ENCODE measurements at places on chromosomes 7 and 10.
A peak's percentile ranks its signal among the peaks of the same experiment; 100 is the strongest.

DNA sequence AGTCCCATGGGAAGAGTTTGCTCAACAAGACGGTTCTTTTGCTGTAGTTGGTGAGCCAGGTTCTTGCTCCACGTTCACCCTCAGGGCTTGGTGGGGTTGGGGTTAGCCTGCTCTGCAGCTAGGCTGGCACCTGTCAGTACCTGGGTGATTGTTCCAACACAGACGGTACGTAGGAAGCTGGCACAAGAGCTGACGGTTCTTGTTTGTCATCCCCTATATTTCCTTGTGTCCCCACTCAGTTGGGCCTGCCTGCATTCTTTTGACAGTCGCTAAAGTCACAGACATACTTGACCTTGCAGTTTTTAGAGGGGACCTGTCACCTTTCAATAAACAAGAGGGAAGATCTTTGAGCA is 40.2 kb upstream of the SYPL1 start:
- DNase-seq, result no peak

DNA sequence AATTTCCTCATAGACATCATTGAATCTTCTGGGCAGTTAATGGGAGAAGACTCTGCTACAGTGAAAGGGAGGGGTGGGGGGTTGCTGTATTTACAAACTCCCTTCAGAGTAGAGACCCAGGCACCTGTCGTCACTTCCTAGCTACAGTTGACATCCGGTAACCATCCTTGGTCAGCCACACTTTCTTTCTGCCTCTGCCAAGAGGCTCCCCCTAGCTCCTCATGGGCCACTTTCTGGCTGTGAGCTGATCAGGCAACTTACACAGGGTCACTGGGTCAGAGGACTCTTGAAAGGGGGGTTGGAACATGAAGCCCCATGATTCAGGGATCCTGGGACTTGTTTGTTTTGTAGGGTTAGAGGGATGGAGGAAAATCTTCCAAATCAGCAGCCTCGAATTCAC is 1.2 kb downstream of the TECPR1 start:
- DNase-seq, result peak; percentile 13

- DNase-seq, result no peak
Observed at GRCh38 chr7:132655131-132655727, 79.0 kb upstream of the PLXNA4 start.

DNA sequence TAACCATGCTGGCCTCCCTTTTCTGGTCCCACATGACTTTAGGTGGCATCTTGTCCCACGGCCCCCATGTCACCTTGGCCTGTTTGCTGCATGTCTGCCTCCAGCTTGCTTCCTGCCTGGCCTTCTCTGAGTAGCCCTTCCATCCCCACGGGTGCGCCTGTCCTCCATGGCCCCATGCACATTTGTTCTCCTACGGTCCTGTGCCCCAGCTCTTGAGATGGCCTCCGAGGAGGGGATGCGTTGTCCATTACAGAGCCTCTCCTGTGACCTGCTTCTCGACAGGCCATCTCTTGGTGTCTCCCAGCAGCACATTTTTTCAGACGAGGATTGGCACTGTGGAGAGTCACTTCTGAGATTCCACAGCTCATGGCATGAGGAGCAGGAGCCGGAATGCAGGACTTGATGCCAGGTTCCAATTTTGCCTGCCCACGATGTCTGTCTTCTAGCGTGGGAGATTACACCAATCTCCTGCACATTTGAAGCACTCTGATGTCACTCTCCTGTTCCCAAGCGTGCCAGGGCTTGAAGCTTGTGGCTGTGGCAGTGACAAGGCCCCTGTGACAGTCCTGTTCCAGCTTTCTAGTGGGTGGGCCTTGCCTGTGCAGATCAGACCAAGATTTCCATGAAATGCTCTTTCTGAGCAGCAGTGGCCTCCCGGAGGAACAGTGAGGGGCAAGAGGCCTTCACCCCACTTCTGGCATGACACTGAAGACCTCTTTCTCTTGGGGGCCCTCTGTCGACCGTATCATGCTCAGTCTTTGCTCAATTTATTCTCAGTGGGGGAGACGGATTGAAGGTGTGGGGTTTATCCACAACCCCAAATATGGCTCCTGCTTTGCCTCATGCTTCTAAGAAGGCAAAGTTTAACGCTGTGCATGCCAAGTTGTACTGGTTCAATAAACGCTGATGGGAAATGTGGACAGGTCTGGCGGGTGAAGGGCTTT is 13.4 kb downstream of the WDFY4 start:
- no peak for DNase-seq

DNA sequence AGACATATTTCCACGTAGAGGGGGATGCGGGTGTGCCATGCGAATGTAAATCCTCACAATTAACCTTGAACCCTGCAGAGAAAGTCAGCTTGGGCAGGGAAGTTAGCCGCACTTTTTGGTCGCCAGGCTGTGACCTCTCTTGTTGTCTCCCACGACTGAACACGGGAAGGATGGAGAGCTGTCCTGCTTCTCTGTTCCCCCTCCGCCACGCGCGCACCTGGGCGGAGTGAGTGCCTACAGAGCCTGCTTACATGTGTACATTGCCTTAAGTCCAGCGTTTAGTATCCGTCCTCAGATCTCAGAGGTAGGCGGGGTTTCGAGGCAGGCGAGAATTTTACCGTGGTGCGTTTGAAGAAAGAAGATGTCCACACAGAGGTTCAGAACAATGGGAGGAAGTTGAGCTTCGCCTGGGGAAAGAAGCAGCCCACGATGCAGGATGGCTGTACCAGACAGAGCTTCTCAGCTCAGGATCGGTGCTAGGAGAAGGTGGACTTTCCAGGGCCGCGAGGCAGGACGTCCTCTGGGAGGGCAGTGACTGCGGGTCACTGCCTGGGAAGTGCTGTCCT is 482 bp upstream of the ERCC6 start:
- DNase-seq, result no peak

DNA sequence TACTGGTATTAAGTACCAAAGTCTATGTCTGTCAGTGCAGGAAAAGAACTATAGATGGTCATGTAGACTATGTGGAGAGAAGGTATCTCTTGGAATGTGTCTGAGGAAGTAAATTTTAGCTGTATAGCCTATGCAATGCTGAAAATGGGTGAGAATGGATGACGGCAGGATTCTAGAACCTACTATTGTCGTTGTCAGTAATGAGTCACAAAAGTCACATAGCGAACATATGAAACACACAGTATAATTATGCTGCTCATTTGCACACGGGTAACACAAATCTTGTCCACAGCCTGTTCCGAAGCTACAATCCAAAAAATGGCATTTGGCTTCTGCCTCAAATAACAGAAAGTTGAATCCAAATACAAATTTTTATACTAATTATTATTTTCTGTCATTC is 33.6 kb upstream of the KMT2E start:
- DNase-seq, result no peak
